ENCODE measurements at places on chromosomes 12 and 14. TPM values are rescaled to one million over a fixed set of nuclear protein-coding genes. Genes with fewer than 3 reads are reported as not detected.

- DNase-seq, result no peak
Observed at GRCh38 chr14:61754627-61755381, 7.4 kb upstream of the SNAPC1 start.

RNASE2 gene
- polyA plus RNA-seq, result 0.86 TPM

JPH4 gene
- 10.3 TPM for polyA plus RNA-seq

DNA sequence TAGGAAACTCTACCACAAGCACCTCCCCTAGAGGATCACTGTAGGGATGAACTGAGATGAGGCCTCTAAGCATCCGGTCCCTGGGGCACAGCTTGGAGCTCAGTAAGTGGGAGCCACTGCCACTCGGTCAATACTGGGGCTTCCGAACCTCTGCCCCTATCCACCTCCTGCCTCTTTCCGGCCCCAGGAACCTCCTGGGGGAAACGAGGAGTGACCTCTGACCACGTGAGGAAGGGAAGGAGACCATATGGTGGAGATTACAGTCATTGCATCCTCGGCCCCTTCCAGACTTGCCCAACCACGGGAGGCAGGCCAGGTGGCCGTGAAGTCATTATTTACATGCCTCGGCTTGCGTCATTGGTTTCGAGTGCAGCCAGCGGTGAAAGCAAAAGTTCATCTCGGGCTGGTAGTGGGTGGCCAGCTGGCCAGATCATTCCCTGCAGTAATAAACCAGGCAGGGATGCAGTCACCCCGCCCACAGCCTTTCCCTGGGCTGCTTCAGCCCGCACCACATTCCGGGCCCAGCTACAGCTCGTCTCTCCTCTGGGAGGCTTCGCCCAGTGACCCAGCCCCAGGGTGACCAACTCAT is 65.4 kb downstream of the C14orf132 start:
- DNase-seq, result no peak

- no peak for DNase-seq
Observed at GRCh38 chr14:72142328-72142727, 210.1 kb downstream of the RGS6 start.

KRT79 gene
- polyA plus RNA-seq, result not detected

HELB gene
- polyA plus RNA-seq, result 2.9 TPM

- no peak for DNase-seq
Observed at GRCh38 chr14:55355922-55356321, 55.7 kb downstream of the ATG14 start.

PTCSC3 gene
- polyA plus RNA-seq, result 0.43 TPM

DNA sequence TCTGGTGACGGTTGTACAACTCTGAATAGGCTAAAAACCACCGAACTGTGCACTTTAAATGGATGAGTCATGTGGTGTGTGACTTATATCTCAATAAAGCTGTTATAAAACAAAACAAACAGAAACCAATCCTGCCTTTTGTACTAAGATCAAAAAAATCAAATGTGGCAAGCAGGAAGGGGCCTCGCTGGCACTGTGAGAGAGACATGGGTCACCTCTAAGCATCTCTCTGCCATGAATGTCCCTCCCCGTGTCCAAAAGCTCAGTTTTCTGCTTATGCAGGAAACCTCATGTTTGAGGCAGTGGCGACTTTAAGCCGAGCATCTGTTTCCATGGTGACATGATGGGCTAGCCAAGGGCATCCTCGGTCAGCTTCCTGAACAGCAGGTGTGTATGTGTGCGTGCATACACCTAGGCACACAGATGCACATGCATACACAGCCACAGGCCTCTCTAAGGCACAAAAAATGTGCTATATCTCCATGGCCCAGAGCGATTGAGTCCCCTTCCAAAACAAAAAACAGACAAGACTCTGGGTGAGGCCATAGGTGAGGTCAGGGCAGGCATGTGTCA is 44.4 kb downstream of the ARL6IP4 start:
- no peak for DNase-seq

All from right renal cortex interstitium (tissue), 3 donors.